A549 treated with dexamethasone at 1 μM for 4 hours (cell line): ENCODE measurements at places on chromosomes 4 and X. TPM values are rescaled to one million over a fixed set of nuclear protein-coding genes. Genes with fewer than 3 reads are reported as not detected.

Gene JCHAIN
- total RNA-seq: 0.06 to 0.23 TPM (median 0.14 TPM) in 4 of 5 replicates, not detected in the other

Gene AREG
- 23.1 to 24.2 TPM (median 23.8 TPM) in 5 replicates for total RNA-seq

Gene PPEF2
- total RNA-seq: not detected in 5 replicates

Gene RASL11B
- total RNA-seq: 0.09 to 0.18 TPM (median 0.11 TPM) in 5 replicates

Gene PNCK
- 0.07 to 0.41 TPM (median 0.18 TPM) in 5 replicates for total RNA-seq

Gene SSX4
- not detected in 5 replicates for total RNA-seq

Gene UVSSA
- 2.5 to 6.0 TPM (median 4.4 TPM) in 5 replicates for total RNA-seq

Gene GPR34
- 0.06 to 0.08 TPM (median 0.06 TPM) in 3 of 5 replicates, not detected in the others for total RNA-seq

Gene PHEX
- 0.29 to 0.41 TPM (median 0.33 TPM) in 5 replicates for total RNA-seq

Gene PCYT1B
- 0.02 to 0.08 TPM (median 0.05 TPM) in 5 replicates for total RNA-seq

Gene KDR
- 0.14 to 0.20 TPM (median 0.15 TPM) in 5 replicates for total RNA-seq

Gene TMPRSS11A
- not detected in 5 replicates for total RNA-seq

Gene GIMD1
- total RNA-seq: not detected in 5 replicates

Gene DUX4
- not detected in 5 replicates for total RNA-seq

Gene TSPAN5
- 10.3 to 13.2 TPM (median 12.4 TPM) in 5 replicates for total RNA-seq

Gene UGT2B28
- 0.05 TPM in 1 of 5 replicates, not detected in the others for total RNA-seq

Gene SPATA4
- total RNA-seq: 0.14 to 0.32 TPM (median 0.21 TPM) in 5 replicates

Gene PLXNB3
- 1.8 to 4.1 TPM (median 3.0 TPM) in 5 replicates for total RNA-seq
